ENCODE measurements at places on chromosomes 2 and 18.

GRCh38 chr18:42486271-42486670, 531.2 kb downstream of the PIK3C3 start:
- DNase-seq = no peak

- DNase-seq = no peak
Measured at GRCh38 chr18:40382197-40382596, 1572.8 kb upstream of the PIK3C3 start.

DNA sequence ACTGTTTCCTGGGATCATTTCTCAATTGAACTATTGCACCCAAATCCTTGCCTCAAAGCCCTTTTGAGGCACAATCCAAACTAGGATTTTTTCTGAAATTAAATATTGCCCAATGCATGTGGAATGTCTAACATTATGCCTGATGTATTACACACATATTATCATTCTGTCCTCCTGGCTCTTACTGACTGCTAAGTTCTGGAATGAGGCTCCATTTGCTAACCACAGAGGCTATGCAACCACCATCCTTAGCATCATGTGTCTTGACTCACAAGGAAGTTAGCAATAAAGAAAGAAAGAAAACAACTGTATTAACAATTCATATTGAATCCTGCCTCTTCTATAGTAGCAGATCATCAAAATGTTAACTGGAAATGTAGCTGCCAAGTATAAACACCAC, 1142.7 kb downstream of the CNTNAP5 start:
- DNase-seq = no peak

DNA sequence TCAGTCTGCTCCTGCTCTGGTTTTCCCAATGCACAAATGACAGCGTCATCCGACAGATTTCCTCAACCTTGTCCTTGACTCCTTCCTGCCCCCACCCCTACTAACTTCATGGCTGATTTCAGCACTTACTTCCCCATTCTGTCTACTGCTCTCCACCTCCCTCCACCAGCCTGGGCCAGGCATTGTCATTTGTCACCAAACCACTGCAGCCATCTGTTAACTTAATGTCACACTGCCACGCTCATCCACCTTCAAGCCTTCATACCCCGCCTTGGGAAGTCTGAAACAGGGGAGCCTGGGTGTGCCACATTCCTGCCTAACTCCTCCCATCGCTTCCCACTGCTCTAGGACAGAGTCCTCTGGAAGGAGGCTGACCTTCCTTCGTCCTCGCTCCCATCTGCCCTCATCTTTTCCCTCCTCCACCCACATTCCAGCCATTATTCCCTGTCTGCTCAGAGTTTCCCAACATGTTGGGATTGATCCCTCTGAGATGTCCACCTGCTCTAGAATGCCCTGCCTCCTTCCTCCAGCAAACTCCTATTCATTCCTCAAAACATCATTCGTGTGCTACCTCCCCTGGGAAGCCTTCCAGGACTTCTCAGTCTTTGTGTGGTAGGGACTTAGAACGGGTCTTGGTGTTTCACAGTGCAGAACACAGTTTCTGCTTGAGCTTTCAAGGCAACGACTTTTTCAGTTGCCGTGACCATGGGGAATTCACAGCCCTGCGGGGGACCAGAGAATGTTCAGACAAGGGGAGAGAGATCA, 42.2 kb upstream of the SMAD7 start:
- no peak for DNase-seq

DNA sequence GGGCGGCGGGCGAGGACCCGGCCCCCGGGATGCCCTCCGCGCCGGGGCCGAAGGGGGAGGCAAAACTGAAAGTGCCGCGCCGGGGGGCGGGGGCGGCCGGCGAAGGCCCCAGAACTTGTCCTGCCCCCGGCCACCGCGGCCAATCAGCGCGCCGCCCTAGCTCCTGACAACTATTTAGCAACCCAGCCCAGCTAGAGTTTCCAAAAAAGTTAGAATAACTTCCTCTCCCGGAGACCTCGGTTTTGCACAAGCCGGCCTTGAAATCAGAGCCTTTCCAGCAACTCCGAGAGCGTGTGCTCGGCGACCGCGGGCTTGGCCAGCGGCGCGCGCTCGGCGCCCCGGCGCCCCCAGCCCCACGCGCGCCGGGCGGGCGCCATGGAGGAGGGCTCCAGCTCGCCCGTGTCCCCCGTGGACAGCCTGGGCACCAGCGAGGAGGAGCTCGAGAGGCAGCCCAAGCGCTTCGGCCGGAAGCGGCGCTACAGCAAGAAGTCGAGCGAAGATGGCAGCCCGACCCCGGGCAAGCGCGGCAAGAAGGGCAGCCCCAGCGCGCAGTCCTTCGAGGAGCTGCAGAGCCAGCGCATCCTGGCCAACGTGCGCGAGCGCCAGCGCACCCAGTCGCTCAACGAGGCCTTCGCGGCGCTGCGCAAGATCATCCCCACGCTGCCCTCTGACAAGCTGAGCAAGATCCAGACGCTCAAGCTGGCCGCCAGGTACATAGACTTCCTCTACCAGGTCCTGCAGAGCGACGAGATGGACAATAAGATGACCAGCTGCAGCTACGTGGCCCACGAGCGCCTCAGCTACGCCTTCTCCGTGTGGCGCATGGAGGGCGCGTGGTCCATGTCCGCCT, at the start of gene TWIST2:
Gene TWIST2, plus strand, starts transcription at position 245 of the 850 bp plus-strand sequence. Its CDS starts 131 bp downstream, at position 376.
- no peak for DNase-seq

DNA sequence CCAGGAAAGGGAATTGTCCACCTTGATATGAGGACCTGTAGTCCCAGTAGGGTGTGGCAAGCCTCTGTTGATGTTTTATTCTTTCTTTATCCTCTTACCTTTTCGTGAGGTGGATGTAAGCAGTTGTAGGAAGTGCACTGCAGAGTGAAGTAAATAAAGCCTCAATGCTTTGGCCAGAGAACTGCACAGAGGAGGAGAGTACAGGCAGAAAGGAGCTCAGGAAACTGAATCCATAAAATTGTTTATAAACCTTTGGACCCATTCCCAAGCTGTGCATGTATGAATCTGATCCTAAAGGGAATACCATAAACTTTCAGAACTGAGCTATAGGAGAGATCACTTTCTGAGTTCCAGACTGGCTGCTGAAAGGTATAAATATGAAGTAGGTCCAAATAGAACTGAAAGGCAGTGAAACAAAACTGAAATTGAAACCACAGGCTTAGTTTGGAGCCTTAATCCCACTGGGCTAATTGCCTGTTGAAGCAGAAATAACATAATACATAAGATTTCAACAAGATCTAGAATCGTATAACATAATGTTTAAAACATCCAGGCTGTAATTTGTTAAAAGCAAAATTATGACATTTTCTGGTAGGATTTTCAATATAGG, 17.9 kb upstream of the SLC9A4 start:
- DNase-seq = no peak

DNA sequence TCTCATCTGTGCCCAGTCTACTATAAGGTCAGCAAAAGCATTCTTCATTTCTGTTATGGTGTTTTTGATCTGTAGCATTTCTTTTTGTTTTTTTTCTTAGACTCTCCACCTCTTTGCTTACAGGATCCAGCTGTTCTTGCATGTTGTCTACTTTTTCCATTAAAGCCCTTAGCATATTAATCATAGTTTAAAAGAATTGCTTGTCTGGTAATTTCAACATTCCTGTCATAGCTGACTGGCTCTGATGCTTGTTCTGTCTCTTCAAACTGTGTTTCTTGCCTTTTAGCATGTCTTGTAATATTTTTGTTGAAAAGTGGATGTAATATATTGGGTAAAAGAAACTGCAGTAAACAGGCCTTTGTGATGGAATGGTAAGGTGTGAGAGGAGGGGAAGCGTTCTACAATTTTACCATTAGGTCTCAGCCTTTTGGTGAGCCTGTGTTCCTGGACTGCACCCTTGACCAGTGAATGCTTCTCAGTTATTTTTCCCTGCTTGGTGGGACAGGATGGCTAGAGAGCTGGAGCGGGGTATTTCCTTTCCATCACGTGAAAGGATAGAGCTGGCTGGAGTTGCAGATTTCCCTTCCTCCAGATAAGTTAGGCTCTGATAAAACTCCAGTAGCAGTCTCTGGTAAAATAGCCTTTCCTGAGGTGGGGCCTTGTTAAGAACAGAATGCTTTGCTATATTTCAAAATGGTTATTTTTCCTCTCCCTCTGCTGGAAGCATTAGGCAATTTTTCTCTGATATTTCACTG, 65.4 kb downstream of the PLA2R1 start:
- no peak for DNase-seq

GRCh38 chr2:51710222-51710621, 678.3 kb upstream of the NRXN1 start:
- no peak for DNase-seq

GRCh38 chr2:120290737-120291136, 38.1 kb downstream of the RALB start:
- no peak for DNase-seq

- DNase-seq = no peak
Measured at GRCh38 chr2:207532676-207533075, 2.9 kb downstream of the CREB1 start.

DNA sequence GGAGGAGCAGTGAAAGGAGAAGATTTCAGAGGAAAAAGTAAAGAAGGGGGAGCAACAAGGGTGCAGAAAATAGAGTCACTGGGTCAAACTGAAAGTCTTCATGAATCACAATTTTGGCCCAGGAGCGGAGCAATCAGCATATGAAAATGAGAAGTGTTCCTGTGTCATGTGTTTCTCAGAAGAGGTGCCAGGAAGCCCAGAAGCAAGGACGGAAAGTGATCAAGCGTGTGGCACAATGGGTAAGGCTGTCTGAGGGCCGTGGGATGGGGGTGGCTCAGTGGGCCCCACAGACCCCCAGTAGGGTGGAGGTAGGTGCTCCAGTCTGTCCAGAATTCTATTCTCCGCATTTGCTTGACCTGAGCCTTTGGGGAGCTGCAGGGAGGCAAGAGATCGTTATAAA, 44.2 kb downstream of the SP140 start:
- no peak for DNase-seq

DNA sequence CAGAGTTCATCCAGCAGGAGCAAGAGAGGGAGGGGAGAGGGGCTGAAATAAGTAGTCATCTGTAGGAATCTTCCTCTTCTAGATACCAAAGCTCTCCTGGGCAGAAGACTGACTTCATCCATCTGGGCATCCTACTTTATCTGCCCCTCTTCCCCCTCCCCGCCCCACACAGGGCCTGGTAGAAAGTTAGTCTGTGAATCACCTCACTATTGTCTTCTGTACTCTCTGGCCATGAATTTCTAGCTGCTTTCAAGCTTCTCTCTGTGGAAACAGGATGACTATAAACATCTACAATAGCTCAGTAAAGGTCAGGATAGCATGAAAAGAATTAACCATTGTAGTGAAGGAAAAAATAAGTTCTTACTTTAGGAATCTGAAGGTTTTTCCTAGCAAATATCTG, 47.7 kb upstream of the RNU4ATAC start:
- no peak for DNase-seq

GRCh38 chr2:112259509-112260294, 4.9 kb upstream of the ZC3H8 start:
- DNase-seq = peak; percentile 62

GRCh38 chr2:233456934-233457333, 102.6 kb downstream of the DGKD start:
- DNase-seq = no peak

GRCh38 chr2:98927027-98927426, 9.0 kb downstream of the CRACDL start:
- DNase-seq = no peak

GRCh38 chr2:51953931-51954330, 922.0 kb upstream of the NRXN1 start:
- DNase-seq = no peak

DNA sequence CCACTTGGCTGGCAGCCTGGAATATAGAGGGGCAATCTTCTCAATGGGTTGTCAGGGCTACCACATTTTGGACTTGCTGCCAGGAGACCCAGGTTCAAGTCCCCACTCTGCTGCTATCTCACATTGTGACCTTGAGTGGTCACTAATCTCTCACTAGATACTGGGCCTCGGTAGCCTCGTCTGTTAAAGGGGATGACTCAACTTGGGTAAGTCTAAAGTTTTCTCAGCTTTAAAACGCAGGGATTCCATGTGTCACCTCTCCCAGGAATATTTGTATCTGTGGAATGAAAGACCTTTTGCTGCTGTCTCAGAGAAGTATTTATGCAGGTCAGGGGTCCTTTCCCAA, 86.3 kb downstream of the SEMA4F start:
- no peak for DNase-seq

- no peak for DNase-seq
Measured at GRCh38 chr2:60140185-60140584, 413.3 kb downstream of the BCL11A start.

Data from omental fat pad (tissue), 4 donors.